Right renal cortex interstitium (tissue), 3 donors: ENCODE measurements at places on chromosomes 6 and 20.

GRCh38 chr20:33894798-33895197 is 83.7 kb downstream of the CHMP4B start:
- DNase-seq, result no peak

GRCh38 chr20:33773412-33774089 is 37.6 kb upstream of the CHMP4B start:
- DNase-seq, result no peak

GRCh38 chr6:54173089-54173488 is 61.8 kb downstream of the MLIP start:
- DNase-seq, result no peak

DNA sequence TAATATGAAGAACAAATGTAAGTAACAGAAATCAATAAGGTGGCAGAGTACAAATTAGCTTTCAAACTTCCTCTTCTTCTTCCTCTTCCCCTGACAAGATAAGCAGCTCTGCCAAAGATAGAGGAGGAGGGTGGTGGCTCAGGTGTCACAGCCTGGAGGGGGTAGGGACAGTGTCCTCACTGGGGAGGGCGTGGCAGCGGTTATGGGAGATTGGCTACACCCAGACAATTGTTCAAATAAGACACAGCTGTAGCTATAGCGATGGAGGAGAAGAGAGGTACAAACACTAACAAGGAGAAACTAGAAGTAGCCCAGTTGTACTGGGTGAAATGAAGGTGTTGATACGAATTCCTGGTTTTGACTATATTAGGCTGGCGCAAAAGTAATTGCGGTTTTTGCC is 198.5 kb downstream of the TBXT start:
- no peak for DNase-seq

GRCh38 chr6:106255306-106255705 is 70.3 kb downstream of the ATG5 start:
- no peak for DNase-seq

GRCh38 chr6:31723245-31723979 is at the start of gene MPIG6B:
MPIG6B (plus strand) TSS chr6:31723373; CDS start chr6:31723384, 11 bp downstream.
- DNase-seq, result no peak

- DNase-seq, result no peak
These were observed 89.2 kb downstream of the ARID1B start for GRCh38 chr6:156866220-156867015.

GRCh38 chr20:13105039-13105438 is 96.3 kb downstream of the SPTLC3 start:
- DNase-seq, result no peak
